NCI-H510A treated with DMSO at 0.1 percent for 48 hours (cell line): ENCODE measurements at places on chromosomes 11 and 22.

GRCh38 chr22:38758276-38758945, 2.6 kb upstream of the SUN2 start:
- no peak for DNase-seq

DNA sequence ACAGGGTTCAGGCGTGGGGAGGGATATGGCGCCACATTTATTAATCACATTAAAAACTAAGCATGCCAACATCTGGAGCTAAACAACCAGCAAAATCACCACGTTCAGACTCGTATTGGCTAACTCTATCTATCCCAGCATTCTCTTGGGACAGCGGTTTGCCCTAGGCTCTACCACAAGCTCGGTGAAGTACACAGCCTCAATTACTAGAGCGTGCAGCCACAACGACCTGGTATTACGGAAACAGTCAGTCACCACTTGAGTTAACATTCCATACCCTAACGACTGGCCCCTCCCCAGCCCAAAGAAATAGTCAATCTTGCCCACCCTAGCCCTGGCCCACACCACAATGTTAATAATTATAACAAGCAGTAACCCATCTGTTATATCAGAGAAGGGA, 32.1 kb downstream of the APOL5 start:
- no peak for DNase-seq

DNA sequence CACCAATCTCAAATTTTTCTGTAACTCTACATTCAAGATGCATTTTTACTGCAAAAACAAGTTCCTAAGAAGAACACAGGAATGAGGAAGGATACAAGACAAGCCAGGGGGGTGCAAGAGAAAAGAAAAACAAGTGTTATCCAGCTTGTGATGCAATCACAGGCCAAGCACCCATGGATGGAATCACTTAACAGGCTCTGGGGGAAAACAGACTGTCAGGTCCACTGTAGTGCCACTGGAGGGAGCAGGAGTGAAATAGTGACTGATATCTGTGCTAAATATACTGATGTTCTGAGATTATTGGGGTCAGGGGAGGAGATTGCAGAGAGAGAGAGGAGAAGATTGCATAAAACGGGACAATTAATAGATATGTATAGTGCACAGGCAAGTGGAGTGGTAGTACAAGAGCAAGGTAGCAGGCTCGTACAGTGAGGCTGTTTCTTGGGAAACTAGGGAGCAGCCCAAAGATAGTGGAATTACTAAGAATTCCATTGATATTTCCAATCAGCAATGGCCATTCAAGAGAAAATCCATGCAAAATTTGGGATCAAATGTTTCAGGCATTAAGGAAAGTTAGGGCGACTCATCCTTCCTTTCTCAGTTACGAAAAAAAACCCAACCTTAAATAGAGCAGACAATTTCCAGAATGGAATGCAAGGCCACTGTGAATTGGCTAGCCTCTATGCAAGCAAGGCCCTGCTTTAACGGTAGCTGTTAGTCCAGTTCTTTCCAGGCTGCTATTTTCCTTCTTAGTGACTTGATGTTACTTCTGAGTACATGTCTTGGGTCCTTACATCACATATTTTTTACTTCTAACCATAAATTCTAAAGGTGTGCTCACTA, 52.2 kb upstream of the CEP126 start:
- peak; percentile 15 for DNase-seq

DNA sequence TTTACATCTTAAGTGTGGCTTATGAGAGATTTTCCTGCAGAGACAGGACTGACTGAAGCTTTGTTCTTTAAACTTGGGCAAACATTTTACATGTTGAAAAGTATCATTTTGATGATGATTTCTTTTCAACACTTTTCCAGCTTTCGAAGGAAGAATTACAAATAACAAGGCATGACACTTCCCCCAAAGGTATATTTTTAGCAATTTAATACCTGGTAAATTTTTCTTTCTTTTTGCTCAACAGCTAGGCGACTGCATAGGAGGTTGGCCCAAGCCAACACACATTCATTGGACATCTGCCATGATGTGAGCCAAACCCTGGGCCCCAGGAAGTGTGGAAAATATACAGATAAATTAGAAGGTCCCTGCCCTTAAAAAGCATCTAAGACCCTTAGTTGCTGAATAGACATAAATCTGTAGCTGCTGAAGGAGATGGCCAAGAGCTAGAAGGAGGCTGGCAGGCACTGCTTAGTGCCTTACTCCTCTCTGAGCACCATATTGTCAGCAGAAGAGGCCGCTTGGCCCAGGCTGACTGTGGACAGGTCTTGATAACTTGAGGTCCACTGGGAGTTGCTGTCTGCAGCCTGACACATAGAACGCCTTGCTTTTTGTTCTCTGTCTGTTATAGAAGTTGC, 53.3 kb upstream of the CD44 start:
- DNase-seq = no peak

DNA sequence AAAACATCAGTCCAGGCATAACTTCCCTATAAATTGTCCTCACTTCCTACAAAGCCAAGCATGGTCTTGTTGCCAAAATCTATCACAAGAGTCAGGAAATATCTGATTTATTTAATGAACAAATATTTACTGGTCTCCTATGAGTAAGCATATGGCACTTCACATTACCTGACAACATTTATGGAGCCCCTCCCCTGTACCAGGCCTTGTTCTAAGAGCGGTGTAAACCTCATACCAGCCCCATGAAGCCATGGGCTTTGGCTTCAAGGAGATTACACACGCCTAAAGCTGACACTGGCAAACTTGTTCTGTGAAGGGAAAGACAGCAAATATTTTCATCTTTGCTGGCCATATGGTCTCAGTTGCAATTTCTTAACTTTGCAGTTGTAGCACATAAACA, 43.0 kb upstream of the EIF3D start:
- DNase-seq = no peak

DNA sequence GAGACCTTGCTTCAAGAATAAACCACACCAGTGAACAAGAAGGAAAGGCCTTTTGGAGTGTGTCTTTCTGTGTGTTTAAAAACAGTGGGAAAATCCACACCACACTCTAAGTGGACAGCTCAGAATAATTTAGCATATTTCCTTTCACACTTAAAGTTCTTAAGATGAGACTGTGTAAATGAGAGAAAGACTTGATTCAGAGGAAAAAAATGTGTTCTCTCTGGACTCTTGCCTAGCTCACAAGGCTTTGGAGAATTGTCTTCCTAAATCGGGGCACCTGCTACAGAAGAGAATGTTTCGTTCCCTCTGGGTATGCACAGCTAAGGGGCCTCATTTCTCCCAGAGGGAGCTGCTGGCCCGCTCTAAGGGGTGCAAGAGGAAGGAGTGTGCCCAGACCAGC, 28.4 kb upstream of the CRTAM start:
- DNase-seq = no peak

DNA sequence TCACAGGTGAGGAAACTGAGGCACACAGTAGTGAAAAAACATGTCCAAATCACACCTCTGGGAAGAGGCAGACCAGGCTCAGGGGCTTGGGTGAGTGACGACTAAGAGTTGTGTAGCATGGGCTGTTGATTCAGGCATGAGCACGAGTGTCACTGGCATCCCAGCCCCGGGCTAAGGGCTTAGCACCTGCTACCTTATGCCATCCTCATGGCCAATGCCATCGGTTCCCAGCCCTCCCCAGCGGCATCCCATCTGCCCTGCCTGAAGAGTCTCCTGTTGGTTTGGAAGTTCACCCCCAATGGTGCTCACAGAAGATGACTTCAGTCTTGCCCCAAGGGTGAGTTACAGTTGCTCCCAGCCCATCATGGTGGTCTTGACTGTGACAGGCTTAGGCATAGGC, 22.4 kb downstream of the MB start:
- no peak for DNase-seq

DNA sequence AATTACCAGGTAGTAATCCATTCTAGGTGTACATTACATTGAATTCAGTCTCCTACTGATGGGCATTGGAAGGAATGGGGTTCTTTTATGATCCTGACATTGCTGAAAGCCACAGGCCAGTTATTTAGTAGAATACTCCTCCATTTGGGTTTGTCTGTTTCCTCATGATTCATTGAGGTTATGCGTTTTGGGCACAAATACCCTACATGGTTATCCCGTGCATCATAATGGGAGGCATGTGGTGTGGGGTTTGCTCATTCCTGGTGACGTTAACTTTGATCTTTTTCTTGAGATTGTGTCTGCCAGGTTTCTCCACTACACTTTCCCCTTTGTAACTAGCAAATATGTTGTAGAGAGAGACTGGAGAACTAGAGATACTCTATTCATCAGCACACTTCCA, 5.5 kb downstream of the FOLR3 start:
- DNase-seq = no peak

GRCh38 chr11:45817191-45817590, 12.2 kb downstream of the SLC35C1 start:
- DNase-seq = no peak

- DNase-seq = no peak
These were observed 7.0 kb downstream of the CD81 start for GRCh38 chr11:2383852-2384804.

- no peak for DNase-seq
These were observed 37.5 kb downstream of the TNRC6B start for GRCh38 chr22:40215266-40215665.

GRCh38 chr11:1785749-1786413, 22.2 kb upstream of the CTSD start:
- no peak for DNase-seq

DNA sequence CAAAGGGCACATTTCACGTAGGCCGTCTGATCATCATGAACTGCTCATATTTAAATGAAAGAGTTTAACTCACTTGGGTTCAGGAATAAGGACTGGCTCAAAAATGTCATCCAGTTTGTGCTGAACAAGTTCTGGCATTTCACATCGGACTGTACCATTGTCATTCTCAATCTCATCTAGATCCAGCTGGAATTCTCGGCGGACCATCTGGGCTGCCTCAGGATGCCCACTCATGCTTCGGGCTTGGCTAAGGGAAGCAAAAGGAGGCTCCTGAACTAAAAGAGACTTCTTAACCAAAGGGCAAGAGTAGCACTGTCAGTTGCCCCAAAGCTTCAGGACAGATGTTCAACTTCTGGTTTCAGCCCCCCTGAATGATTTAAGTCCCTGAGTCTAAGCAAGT, 40.2 kb downstream of the F2 start:
- DNase-seq = no peak

- no peak for DNase-seq
These were observed 62.1 kb upstream of the PHOX2A start for GRCh38 chr11:72305891-72306585.

DNA sequence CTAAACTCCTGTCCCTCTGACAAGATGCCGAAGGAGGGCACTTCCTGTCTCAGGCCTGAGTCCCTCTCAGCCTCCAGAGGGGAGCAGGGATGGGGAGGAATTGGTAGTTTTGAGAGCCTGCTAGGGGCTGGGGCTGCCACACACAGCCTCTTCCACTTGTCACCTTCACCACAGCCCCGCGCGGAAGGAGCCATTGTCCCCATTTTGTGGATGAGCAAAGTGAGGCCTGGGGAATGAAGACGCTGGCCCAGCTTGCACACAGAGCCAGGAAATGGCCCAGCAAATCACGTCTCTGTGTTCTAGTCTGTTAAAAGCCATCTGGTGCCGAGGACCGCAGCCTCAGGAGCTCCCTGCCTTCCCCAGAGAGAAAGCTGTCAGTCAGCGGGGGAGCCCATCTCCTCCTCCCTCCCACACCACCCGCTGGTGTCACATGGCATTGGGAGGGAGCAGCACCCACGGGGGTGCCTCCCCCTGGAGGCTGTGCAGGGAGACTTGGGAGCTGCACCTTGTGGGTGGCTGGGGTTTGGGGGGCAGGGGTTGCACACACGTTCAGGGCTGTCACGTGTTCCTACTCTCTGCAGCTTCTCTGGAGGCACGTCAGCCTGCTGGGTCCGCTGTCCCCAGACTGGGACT, 34.6 kb downstream of the RASD2 start:
- no peak for DNase-seq

GRCh38 chr22:33051960-33052839, 6.0 kb downstream of the SYN3 start:
- peak; percentile 14 for DNase-seq

- DNase-seq = no peak
These were observed 127.9 kb upstream of the OPCML start for GRCh38 chr11:133660202-133660568.

GRCh38 chr22:45602824-45603595, 68.6 kb upstream of the ATXN10 start:
- DNase-seq = peak; percentile 84

GRCh38 chr11:69295079-69295994, 1.4 kb downstream of the MYEOV start:
- no peak for DNase-seq

- DNase-seq = no peak
These were observed 72.0 kb downstream of the FLI1 start for GRCh38 chr11:128765571-128766549.

DNA sequence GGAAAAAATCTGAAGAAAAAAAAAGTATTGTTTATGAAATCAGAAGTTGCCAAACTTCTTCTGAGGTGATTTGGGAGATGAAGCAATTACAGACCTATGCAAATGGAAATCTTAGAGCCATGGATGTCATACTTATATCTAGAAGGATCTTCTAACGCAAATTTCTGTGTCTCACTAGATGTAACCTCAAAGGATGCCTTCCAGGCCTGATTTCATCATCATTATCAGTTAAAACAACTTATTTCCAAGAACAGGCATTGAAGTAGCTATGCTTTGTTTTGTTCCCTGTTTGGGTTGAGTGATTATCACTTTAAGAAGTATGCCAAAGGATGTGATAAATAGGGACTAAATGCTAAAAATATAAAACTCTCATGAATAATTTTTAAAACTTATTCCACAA, 43.9 kb upstream of the ANGPTL5 start:
- no peak for DNase-seq

GRCh38 chr11:26227301-26227746, 104.6 kb upstream of the ANO3 start:
- DNase-seq = peak; percentile 33

DNA sequence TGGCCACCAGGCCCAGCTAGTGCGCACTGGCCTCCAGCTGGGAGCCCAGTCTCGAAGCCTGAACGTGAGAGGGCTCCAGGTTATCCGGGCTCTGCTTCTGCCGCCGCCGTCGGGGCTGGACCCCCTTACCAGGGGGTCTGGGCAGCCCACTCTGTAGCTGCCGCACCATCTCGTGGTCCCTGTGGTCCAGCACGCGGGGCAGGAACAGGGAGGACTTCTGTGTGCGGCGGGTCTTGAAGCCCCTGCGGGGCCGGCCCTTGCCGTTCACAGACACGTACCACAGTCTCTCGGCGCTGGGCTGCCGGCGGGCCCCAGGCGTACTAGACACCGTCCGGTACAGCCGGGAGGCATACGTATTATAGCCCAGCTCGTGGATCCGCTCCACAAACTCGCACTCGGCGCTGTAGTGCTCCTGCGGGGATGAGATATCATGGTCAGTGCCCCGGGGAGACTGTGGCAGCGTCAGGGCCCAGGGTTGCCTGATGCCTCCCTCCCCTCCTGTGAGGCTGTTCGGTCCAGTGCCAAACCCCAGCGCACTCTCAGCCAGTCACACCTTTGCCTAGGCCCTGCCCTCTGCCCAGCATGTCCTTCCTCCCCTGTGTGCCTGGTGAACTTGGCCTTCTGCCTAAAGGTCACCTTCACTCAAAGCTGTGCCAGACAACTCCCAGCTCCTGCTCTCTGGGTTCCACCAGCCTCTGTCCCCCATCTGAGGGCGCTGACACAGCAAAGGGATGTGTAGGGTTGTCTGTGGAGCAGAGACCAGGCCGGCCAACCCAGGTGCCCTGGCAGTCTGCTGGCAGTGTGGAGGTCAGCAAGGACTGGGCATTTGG, 8.7 kb downstream of the FGF3 start:
- DNase-seq = no peak
